ENCODE measurements at places on chromosomes 6 and 20.

GRCh38 chr6:129711271-129711631 lies 1.3 kb upstream of the ARHGAP18 start:
- DNase-seq, result no peak

DNA sequence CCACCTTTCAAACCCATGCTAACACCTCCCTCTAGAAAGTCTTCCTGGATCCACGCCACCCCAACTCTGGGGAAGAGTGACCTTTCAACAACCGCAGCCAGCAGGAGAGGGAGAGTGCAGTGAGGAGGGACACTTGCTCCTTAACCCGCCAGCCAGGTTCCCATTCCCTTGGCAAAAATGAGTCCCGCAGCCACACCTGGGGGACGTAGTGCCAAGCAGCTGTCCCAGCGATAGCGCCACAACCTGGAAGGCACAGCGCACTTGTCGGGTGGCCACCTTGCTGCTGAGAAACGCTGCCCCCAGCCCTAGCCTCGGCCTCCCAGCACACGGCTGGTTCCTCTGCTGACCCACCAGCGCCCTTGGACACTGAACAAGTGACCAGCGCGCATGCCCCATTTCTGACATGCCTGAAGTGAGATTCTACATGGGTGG lies 119.3 kb downstream of the JPH2 start:
- no peak for DNase-seq

GRCh38 chr6:1326535-1327121 lies 14.7 kb downstream of the FOXQ1 start:
- DNase-seq, result no peak

DNA sequence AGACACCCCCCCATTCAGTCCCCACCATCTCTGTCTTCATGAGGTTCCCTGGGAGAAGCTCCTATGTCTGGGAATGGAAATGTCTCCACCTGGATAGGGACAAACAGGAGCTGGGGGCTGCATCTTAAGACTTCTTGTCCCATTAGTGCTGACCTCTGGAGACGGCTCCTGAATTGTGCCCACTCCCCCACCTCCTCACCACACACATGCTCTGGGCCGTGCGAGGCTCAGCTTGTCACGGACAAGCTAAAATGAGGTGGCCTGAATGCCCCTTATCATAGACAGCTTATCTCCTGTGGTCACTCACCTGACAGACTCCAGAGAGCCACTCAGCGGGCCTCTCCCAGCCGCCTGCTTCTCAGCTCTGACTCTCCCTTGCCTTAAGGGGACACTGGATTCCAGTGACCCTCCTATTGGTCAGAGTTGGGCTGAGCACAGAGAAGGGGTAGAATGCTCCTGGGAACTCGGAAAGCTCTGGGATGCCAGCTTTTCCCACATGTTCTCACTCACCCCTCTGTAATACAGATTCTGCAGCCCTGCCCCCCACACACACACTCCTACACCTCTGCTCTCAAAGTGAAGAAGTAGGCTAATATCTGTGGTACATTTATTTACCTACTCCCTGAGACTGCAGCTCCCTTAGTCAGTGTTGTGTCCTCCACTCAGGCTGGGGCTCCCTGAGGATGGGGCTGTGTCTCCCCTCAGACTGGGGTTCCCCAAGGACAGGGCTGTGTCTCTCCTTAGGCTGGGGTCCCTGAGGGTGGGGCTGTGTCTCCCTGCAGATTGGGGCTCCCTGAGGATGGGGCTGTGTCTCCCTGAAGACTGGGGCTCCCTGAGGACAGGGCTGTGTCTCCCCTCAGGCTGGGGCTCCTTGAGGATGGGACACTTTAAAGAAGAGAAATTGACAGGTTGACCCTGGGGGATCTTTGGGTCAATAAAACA lies 167.5 kb downstream of the VEGFA start:
- DNase-seq, result peak; percentile 54

DNA sequence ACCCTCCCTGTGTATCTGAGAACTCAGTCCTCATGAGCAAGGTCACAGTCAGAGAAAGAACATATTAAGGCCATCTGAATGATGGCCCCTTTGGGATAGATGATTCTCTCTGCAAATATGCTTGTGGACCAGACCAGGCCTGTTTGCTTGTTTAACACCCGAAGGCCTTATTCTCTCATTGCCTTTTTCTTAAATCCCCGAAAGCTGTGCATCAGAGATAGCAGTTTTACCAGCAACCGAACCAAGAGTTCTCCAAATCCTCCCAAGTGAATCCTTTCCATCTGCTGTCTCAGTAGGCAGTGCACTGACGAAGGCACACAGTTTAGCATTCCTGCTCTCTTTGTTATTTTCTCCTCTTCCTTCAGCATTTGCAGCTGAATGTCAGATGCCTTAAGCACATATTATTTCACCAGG lies 79.8 kb downstream of the TRMT6 start:
- DNase-seq, result no peak

DNA sequence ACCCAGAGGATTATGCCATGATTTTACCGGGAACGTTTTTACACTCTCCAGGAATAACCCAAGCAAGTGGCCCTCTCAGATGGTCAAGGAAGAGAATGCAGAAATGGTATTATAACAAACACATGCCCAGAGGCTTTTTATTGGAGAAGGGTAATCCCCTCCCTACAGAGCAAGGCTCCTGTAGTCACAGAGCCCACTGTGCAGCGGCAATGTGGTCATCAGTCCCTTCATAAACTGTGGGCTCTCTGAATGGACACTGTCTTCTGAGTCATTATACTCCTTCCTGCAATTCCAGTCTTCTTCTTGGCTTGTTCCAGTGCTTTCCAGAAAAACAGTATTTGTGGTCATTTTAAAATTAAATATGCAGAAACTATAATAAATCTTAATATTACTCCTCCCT lies 74.7 kb downstream of the LAMA4 start:
- no peak for DNase-seq

GRCh38 chr6:90294008-90294511 lies 2.6 kb downstream of the BACH2 start:
- DNase-seq, result no peak

GRCh38 chr6:81689580-81689979 lies 62.9 kb downstream of the TENT5A start:
- DNase-seq, result no peak

GRCh38 chr6:56036916-56037600 lies 161.7 kb upstream of the BMP5 start:
- no peak for DNase-seq

DNA sequence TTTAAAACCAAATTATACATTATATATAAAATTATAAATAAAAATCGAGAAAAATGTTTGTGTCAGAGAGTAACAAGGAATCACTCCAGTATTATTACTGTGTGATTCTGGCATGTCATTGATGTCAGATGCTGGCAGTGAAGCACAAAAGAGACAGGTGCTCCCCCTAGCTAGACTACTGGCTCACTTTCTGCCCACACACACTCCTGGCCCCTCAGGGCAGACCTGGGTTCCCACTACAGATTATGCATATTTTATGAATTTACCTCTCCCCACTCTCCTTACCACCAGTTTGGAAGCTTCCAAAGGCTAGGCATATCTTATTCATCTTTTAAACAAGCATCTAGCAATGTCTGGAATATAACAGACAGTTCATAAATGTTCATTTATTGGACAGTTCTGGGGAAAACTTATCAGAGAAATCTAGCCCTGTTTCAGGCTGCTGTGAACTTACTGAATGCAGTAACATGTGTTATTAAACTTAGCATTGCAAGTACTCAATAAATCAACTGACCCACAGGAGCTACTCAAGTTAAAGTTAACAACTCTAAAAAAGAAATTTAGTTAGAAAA lies 12.8 kb downstream of the SNX3 start:
- no peak for DNase-seq

DNA sequence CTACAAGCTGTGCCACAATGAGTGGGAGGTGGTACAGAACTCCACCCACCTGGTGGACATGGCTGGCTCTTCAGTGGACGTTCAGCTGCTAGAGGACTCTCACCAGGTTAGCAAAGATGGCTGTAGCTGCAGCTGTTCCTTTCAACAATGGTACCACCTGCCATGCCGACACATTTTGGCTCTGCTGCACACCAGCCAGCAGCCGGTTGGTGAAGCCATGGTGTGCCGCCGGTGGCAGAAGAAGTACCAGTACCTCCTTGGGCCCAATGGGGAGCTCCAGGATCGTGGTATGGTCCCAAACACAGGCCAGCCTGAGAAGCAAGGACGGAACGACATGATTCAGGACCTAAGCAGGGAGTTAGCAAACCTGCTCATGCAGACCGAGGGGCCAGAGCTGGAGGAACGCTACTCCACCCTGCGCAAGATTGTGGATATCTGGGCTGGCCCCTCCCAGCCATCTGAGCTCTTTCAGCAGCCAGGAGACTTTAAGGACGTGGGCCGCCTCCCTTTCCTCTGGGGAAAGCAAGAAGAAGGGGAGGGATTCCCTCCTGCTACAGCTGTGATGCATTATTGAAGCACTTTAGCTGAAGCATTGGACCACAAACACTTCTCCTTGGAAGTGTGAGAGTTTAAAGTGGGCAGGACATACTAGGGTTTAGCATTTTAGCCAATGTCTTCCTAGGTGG lies 2.8 kb upstream of the ZSWIM1 start:
- DNase-seq, result peak; percentile 74

- DNase-seq, result no peak
Measured at GRCh38 chr20:63509088-63509564, 10.2 kb upstream of the EEF1A2 start.

DNA sequence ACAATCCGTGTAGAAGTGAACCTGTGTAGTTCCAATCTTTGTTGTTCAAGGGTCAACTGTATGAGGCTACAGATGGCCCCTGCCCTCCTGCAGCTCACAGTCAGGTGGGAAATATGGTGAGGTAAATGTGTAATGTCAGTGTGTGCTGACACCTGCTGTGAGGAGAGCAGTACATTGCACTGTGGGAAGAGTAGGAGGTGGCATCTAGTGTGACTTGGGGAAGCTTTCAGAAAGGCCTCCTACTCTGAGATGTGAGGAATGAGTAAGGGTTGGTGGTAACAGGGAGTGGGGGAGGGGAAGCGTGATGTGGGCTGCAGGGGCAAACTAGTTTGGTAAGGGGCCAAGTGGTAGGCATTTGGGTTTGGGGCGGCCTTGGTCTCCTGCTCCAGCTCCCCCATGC lies 188.8 kb downstream of the FARS2 start:
- no peak for DNase-seq

GRCh38 chr6:1971612-1972011 lies 273.8 kb downstream of the GMDS start:
- DNase-seq, result no peak

- no peak for DNase-seq
Measured at GRCh38 chr6:16421462-16421960, 183.1 kb downstream of the GMPR start.

- no peak for DNase-seq
Measured at GRCh38 chr6:109626311-109626710, 64.7 kb downstream of the AK9 start.
